ENCODE measurements at places on chromosomes 2 and 18. TPM values are rescaled to one million over a fixed set of nuclear protein-coding genes. Genes with fewer than 3 reads are reported as not detected.

DNA sequence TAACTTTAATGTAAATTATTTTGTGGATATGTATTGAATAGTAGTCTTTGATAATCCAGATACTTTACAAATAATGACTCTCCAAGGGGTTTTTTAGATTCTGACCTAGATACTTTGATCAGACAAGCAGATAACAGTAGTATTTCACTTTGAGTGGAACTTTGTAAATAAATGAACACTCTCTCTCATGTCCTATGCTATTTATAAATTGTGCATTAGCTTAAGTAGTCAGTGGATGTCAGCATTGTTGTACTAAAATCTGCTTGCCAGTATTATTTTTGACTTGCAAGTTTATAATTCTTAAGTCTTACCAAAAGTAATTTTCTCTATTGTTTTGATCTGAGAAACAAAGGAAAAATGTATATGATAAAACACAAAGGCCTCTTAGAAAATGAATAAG lies 1113.1 kb upstream of the NRXN1 start:
- DNase-seq = no peak

CHRND gene
- not detected for total RNA-seq

- DNase-seq = no peak
Observed at GRCh38 chr2:61210332-61210981, 48.5 kb downstream of the C2orf74 start.

TUBB6 gene
- 329 TPM for total RNA-seq

DNA sequence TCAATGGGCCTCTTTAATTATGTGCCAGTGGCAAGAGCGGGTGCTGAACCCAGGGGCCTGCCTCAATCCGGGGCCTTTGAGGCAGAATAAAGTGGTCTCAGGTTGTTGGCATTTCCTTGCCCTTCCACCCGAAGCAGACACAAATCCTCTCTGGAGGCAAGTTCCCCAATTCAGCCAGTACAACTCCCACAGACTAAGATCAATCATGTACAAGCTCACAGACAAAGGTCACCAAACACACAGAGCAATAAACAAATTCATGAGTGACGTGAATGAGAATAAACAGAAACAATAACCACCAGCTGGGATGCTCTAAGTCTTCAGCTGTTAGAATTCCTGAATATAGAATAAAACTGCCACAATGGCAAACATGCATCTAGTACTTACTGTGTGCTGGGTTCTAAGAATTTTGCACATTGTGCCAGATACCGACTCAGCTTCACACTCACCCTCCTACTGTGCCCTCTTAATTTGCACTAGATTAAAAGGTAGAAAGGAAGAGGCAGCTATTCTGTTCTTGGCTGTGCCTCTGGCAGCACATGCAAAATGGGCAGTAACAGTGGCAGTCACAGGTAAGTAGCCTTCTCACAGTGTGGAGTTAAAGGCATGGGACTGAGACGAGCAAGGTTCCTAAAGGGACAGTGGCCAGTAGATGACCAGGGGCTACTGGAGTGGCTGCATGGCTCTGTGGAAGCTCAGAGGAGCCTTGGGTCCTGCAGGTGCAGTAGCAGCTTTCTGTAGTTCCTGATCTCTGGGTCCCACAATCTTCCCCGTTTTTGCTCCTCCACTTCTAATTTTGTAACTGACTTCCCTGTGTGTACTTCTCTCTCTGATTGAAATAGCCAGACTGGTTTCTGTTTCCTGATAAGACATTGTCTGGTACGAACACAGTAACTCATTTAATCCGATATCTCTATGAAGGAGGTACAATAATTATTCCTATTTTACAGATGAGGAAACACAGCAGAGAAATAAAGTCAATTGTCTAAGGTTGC lies 34.6 kb upstream of the IL1B start:
- DNase-seq = no peak
